ENCODE measurements at places on chromosomes 4 and X.

DNA sequence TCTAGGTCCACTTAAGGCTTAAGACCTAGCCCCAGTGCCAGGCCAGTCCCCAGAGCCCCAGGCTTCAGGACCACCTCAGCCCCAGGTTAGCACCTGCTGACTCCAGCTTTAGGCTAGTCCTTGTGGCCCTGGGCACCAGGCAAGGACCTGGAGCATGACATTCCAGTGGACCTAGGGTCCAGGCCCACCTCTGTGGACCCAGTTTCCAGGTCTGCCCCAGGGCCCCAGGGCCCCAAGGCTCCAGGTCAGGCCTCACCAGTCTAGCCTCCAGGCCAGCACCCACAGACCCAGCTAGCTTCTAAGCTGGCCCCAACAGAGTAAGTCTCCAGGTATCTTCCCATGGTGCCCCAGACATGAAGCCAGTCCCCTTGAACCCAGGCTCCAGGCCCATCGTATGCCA is 97.5 kb downstream of the QRFPR start:
- DNase-seq = no peak

- peak; percentile 72 for DNase-seq
Observed at GRCh38 chrX:115330498-115331168, 41.1 kb downstream of the LUZP4 start.

DNA sequence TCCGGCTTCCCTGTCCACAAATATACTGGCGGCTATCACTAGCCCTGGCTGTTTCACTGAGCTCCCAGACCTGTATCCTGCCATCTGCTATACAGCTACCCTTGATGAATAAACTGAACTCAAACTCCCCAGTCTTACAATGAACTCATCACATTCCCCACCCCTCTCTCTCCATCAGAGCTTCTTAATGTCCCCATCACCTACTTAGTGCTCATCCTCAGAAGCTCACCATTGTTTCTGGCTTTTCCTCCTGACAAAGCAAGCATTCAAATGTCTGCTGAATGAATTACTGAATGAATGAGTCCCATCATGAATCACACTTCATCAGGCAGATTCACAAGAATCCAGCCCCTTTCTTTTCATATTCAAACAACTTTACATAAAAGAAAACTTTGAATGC is 5.7 kb upstream of the DGAT2L6 start:
- no peak for DNase-seq

GRCh38 chrX:37754516-37754915 is 25.3 kb upstream of the CYBB start:
- no peak for DNase-seq

GRCh38 chrX:65726715-65727114 is 59.3 kb downstream of the MSN start:
- no peak for DNase-seq

DNA sequence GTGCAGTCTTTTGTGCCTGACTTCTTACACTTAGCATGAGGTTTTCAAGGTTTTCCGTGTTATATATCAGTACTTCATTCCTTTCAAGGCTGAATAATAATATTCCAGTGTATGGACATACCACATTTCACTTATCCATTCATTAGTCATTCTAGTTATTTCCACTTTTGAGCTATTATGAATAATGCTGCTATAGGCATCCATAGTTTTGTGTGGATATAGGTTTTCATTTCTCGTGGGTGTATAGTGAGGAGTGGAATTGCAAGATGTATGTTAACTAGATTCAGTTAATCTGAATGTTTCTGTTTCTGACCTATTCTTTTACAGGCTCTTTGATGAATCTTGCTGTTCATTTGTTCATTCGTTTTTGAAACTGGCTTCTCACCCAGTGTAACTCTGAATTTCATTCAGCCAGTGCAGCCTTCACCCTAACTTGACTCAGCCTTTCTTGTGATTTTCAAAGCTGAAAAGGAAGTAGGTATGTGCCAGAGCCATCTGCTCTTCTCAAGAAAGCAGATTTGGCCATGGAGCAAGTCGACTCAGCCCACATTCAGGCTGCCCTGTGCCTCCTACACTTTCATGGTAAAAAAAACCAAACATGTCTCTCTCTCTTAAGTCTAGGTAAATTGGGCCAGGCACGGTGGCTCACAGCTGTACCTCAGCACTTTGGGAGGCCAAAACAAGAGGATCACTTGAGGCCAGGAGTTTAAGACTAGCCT is 56.3 kb upstream of the NOCT start:
- DNase-seq = no peak
